DMS 273 treated with DMSO at 0.1 percent for 48 hours (cell line): ENCODE measurements at places on chromosomes 16 and 17.
A peak's percentile ranks its signal among the peaks of the same experiment; 100 is the strongest.

- DNase-seq = no peak
These were observed 76.2 kb downstream of the CHD9 start for GRCh38 chr16:53131050-53131362.

- DNase-seq = no peak
These were observed 27.7 kb downstream of the AP2B1 start for GRCh38 chr17:35614810-35615209.

GRCh38 chr17:19487024-19487600, 46.5 kb upstream of the SLC47A1 start:
- DNase-seq = no peak

DNA sequence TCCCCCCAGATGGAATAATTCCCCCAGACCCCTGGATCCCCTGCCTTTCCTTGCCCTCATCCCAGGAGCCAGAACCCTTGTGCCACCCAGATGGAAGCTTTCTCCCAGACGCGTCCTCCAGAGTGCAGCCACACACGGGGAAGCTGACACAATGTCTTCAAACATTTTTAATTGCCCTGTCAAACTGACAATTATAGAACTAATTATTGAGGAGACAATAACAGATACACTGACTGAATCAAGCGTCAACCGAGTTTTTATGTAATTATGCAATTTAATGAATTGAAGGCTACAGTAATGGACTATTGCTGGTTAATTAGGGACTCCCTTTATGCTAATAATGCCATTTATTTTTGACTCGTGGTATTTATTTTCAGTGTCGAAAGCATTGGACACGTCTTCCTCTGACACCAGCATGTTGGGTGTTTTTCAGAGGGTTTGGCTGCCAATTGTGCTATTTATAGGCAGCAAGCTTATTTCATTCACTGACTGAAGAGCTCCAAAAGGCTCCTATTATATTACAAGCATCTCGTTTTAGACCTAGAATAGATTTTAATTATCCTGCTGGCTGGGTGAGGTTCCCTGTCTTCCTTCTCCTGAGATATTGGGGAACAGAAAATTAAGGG, 298.2 kb upstream of the C16orf82 start:
- DNase-seq = no peak

GRCh38 chr16:58449768-58450167, 50.2 kb upstream of the NDRG4 start:
- DNase-seq = no peak

DNA sequence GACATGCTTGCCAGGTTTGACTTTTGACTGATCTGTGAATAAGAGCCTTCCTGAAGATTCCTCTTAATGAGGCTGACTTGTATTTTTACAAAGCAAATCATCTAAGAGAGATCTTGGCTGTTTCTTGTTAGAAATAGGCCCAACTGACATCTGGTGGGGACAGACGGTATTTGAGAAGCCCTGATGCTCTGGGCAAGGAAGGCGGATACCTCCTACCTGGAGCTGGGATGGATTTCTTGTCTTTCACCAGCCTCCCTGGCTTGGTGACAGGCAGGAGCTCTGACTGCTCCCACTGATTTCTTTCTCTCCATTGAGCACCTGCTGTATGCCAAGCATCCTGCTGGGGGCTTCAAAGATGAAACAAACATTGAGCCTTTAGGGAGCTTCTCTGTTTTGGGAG, 40.4 kb downstream of the AKAP1 start:
- no peak for DNase-seq

GRCh38 chr17:57328109-57328882, 72.0 kb downstream of the MSI2 start:
- DNase-seq = no peak

GRCh38 chr16:64416216-64417005, 705.5 kb downstream of the CDH11 start:
- DNase-seq = peak; percentile 29

- DNase-seq = no peak
These were observed 309.8 kb downstream of the MAP2K4 start for GRCh38 chr17:12330456-12330855.

- DNase-seq = no peak
These were observed 581 bp downstream of the CD68 start for GRCh38 chr17:7579834-7580603.

DNA sequence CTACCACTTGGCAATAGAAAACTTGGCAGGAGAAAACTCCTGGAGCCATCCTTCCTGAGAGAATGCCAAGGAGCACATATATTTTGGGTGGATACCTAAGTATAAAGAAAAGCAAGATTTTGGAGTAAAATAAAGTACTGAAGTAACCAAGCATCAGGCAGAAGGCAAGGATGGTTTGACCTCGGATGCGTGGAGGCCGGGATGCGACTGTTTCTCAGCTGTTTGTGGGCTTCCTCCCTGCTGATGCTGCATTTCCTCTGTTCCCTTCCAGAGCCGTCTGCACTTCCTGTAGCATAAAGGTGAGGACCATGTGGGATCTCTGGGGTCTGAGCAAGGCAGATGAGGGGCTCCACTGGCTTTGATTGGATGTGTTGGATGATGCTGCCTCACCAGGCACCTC, 5.5 kb upstream of the TCF25 start:
- DNase-seq = no peak

DNA sequence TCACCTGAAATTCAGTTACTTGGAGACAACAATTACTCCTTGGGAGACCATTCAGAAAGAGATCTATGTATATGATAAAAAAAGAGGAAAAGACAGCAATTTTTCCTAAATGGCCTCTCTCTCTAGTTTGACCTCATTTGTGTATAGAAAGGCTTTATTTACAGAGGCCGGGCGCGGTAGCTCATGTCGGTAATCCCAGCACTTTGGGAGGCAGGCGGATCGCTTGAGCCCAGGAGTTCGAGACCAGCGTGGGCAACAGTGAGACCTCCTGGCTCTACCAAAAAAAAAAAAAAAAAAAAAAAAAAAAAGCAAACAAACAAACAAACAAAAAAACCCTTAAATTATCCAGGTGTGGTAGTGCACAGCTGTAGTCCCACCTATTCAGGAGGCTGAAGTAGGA, 20.7 kb downstream of the GRB2 start:
- no peak for DNase-seq
